Retina (tissue), 1 donor: ENCODE measurements at places on chromosomes 2 and 18.
A peak's percentile ranks its signal among the peaks of the same experiment; 100 is the strongest.

- no peak for DNase-seq
Measured at GRCh38 chr2:85396531-85397470, 13.4 kb downstream of the CAPG start.

DNA sequence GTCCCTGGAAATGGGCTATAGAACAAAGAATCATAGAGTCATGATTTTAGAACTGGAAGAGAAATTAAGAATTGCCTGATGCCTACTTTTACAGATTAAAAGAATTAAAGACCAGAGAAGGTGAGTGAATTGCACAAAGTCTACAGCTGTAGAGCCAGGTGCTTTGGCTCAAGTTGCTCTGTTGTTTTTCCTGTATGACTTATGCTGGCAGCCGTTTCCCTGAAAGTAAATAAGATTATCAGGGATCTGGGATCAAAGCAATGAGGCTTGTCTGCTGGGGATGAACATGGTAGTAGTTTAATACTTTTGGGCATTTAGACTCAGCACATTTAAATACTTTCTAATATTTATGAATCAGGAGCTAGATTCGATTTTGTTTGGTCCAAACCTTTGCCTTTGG lies 166.9 kb downstream of the PRPF40A start:
- no peak for DNase-seq

- no peak for DNase-seq
Measured at GRCh38 chr2:67522148-67522547, 125.0 kb downstream of the ETAA1 start.

DNA sequence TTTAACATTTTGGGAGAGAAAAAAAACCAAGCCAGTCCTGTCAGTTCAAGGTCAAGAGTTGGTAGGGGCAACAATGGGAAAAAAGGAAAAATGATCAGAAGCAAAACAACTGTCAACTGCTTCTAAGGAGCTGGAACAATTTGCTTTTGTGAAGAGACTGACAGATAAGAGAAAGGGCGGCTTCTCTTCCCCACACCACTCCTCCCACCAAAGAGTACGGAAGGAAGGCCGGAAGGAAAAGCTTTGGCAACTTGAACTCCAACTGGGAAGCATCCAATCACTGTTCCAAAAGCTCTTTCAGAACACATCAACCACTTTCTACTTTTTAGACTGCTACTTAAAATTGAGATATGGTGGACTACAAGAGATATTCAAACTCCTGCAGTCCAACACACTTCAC lies 57.8 kb upstream of the NFU1 start:
- DNase-seq: no peak

DNA sequence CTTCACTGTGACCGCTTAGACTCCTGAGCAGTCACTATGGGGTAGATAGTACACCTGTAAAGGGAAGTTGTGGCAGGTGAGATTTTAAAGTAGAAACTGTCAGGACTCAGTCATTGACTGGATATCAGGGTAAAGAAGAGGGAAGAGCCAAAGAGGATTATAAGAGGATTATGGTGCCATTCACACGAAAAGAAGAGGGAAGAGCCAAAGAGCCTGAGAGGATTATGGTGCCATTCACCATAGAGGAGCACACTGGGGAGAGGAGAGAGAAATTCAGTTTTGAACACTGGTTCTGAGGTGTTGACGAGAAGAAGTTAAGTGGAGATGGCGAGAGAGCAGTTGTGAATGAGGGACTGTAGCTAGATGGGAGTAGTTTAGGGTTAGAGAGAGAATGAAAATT lies 16.9 kb upstream of the KCNJ13 start:
- no peak for DNase-seq

GRCh38 chr18:73750052-73750451 lies 397.6 kb downstream of the FBXO15 start:
- DNase-seq: no peak

DNA sequence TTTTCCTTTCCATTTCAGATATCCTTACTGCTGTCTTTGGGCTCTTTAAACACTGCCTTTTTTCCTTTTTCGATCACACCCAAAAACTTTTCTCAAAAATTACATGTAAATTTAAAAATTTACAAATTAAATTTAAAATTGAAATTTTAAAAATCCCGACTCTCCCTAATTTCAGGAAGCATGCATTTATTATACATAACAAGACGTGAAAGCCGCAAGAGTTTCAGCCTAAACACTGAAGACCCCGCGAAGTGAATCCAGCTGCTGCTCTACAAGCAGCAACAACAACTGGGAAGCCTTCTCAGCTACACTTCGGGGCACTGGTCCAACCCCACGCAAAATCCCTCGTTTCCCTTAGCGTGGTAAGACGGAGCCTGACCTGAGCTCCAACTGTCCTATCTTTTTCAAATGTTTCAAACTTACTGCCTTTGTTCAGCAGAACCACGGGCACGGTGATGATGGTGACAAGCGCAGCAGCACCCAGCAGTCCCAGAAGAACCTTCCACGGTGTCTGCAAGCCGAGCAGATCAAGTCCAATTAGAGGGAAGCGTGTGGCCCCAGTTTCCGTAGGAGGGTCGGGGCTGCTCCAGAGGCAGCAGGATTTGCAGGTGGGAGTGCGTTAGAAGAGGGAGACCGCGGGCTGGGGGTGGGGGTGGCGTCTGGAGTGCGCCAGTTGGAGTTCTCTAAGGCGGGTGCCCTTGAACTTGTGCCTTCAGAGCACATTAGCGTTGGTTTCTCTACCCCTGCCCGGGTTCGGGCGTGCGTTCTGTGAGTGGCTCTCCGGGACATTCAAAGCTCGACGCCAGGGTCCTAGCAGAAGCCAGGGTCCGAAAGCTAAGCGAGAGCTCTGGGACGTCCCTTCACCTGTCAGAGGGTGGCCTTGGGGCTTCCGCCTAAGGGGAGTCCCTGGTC lies 783 bp downstream of the DPP4 start:
- DNase-seq: peak; percentile 64
